ENCODE measurements at places on chromosomes 1 and 21.

GRCh38 chr1:174809755-174810280, 189.9 kb upstream of the CACYBP start:
- no peak for DNase-seq

DNA sequence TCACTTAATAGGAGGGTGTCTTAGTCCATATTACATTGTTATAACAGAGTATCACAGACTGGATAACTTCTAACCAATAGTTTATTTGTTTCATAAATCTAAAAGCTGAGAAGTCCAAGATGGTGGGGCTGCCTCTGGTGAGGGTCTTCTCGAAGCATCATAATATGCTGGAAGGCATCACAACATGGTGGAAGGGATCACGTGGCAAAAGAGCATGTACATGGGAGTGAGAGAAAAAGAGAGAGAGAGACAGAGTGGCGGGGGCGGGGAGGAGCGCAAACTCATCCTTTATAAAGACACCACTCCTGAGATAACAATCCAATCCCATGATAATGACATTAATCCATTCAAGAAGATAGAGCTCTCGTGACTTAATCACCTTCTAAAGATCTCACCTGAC, 31.5 kb downstream of the CFHR5 start:
- no peak for DNase-seq

DNA sequence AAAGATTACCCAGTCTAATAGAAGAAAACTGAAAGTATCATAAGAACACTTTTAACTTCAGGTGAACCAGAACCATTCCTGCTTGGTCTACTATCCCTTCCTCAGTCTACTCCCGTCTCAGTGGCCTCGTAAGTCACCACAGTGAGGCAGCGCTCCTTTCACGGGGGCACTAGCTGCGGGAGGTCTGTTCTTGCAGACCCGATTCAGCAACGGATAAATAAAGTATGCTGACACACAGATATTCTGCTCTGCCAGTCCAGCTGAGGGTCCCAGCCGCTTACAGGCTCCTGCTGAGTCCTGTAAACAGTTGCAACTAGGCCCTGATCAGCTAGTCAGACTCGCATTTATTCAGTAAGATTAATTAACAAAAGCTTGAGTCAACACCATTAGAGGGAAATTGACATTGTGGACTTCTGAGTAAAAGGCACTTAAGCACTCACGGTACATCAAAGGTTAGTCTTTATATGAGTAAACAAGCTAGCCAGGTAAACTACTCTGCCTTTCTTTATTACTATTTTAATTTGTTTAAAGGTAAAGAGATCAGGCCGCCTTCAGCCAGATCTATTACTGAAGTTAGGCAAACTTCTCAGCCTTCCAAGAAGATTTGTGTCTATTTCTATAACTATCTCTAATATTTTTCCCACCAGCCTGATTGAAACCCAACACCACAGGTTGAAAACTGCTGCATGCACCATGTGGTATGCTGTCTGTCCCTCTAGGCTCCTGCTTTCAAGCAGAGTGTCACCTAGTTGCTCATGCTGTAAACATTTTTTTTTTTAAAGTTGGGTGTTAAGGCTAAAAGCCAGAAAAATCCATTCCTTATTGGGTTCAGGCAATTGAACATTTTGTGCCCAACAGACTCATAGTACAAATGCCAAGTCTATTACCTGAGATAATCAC, 87.7 kb downstream of the INTS7 start:
- no peak for DNase-seq

GRCh38 chr1:29629401-29629800, 393.1 kb downstream of the PTPRU start:
- DNase-seq, result no peak

- DNase-seq, result no peak
These were observed 51.1 kb downstream of the ATP2B4 start for GRCh38 chr1:203677771-203678170.

GRCh38 chr1:55378582-55378981, 163.4 kb upstream of the USP24 start:
- peak; percentile 48 for DNase-seq

- no peak for DNase-seq
These were observed 57.5 kb downstream of the MAP3K7CL start for GRCh38 chr21:29187944-29188343.

GRCh38 chr1:246921481-246921880, 10.3 kb downstream of the AHCTF1 start:
- no peak for DNase-seq

DNA sequence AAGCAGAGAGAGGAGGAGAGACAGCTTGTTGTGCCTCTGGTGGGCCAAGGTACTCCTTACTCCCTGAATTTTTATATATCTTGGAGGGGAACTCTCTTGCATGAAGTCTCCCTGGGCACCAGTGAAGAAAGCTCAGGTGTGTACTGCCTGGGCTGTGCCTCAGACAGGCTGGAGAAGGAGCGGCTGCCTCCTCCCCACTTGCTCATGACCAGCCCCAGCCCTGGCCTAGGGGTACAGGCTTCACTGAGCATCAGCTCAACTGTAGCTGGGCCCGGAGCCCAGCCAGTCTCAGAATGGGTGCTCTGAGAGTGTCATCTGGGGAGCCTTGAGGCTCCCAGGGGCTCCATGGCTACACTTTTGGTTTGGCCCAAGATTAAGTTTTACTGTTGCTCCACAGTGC, 44.8 kb upstream of the TENT5C start:
- no peak for DNase-seq

DNA sequence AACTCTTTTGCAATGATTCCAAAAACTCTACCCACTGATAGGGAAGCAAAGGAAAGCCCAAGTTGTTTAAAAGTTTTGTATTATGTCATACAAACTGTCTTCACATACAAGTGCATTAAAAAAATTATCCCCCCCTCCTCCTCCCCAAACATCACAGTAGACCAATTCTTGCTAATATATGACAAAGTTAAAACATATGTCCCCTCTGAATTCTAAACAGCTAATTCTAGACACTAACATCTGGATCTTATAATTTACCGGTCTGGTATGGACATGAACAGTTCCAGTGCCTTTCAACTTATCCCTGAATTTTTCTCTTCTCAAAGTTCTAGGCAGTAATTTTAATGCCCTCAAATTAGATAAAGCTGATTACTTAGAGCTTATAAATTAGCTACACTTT, 13.4 kb downstream of the RIT1 start:
- no peak for DNase-seq

GRCh38 chr1:150799089-150799488, 9.0 kb downstream of the CTSK start:
- no peak for DNase-seq

DNA sequence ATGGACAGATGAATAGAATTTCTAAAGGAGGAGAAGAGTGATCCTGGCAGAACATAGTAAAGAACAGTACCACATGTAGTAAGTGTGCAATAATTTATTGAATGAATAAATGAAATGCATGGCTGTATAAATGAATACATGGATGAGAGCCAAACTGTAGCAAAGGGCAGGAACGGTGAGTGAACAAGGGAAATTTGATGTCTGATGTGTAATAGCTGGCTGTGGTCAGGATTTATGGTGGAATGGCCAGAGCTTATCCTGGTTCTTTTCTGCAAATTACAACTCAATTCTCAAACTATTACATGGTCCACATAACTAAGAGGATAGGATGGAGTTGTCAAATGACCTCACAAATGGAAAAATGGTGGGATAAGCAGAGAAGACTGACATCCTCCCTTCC, 43.2 kb upstream of the ARHGAP29 start:
- no peak for DNase-seq

GRCh38 chr1:235946571-235946981, 79.9 kb upstream of the LYST start:
- DNase-seq, result no peak

DNA sequence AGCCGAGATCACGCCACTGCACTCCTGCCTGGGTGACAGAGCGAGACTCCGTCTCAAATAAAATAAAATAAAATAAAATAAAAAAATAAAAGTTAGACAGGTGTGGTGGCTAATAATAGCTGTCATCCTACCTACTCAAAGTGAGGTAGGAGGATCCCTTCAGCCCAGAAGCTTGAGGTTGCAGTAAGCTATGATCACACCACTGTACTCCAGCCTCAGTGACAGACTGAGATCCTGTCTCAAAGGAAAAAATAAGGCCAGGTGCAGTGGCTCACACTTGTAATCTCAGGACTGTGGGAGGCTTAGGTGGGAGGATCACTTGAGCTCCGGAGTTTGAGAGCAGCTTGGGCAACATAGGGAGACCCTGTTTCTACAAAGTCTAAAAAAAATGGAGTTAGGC, 18.0 kb downstream of the NOL9 start:
- no peak for DNase-seq

- DNase-seq, result no peak
These were observed 18.6 kb downstream of the TMEM81 start for GRCh38 chr1:205065666-205066065.

- DNase-seq, result no peak
These were observed 68.7 kb upstream of the ROR1 start for GRCh38 chr1:63705078-63705477.

GRCh38 chr21:29580732-29581285, 282.1 kb downstream of the BACH1 start:
- DNase-seq, result no peak

DNA sequence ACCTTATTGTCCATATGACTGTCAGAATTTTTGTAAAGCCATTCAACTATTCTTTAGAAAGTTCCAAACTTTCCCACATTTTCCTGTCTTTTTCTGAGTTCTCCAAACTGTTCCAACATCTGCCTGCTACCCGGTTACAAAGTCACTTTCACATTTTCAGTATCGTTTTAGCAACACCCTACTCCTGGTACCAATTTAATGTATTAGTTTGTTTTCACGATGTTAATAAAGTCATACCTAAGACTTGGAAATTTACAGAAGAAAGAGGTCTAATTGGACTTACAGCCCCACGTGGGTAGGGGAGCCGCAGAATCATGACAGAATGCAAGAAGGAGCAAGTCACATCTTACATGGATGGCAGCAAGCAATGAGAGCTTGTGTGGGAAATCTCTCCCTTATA, 867.8 kb downstream of the AMY1C start:
- no peak for DNase-seq

- no peak for DNase-seq
These were observed 42.0 kb downstream of the CDC14A start for GRCh38 chr1:100394285-100394684.

- no peak for DNase-seq
These were observed 5.6 kb downstream of the RXRG start for GRCh38 chr1:165439330-165439729.

GRCh38 chr1:173580071-173580470, 22.8 kb downstream of the SLC9C2 start:
- DNase-seq, result no peak

DNA sequence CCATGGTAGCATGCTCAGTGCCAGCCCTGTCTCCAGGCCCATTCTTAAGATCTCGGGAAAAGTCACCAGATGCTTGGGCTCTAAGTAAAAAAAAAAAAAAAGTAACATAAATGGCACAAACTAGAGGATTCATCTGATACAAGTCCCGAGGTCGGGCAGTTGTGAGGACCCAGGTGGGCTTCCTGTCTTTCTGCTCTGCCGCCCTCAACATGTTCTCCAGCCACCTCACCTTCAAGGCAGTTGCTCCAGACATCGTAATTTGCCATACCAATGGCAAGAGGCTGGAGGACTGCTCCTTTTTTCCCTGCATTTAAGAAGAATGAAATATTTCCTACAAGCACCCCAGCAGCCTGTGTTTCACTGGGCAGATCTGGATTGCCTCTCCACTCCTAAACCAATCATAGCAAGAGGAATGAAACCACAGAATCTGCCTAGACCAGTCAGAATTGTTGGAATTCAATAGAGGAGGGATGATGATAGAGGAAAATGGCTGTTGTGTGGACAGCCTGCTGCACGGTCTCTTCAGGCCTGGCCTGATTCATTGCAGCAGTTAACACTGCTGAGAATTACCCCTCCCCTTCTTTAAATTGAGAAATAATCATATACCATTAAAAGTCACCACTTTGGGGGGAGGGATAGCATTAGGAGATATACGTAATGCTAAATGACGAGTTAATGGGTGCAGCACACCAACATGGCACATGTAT, 5.4 kb downstream of the HMGN2 start:
- DNase-seq, result no peak

DNA sequence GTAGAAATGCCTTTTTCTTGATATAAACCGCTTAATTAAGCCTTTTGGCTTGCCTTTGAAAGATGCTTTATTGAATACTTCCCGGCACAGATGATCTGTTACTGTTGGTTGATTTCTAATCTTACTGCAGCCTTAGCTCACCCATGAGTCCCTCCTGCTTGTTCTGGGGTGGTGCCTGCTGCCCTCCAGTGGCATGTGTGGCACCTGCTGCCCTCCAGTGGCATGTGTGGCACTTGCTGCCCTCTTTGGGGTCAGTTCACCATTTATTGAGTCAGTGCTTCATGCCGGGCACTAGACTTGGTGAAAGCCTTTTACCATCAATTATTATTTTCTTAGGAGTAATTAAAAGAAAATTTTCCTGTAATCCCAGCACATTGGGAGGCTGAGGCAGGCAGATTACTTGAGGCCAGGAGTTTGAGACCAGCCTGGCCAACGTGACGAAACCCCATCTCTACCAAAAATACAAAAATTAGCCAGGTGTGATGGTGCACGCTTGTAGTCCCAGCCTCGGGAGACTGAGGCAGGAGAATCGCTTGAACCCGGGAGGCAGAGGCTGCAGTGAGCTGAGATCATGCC, 54.3 kb downstream of the ADARB1 start:
- peak; percentile 79 for DNase-seq

- no peak for DNase-seq
These were observed 12.2 kb upstream of the CCDC27 start for GRCh38 chr1:3740042-3740441.

DNA sequence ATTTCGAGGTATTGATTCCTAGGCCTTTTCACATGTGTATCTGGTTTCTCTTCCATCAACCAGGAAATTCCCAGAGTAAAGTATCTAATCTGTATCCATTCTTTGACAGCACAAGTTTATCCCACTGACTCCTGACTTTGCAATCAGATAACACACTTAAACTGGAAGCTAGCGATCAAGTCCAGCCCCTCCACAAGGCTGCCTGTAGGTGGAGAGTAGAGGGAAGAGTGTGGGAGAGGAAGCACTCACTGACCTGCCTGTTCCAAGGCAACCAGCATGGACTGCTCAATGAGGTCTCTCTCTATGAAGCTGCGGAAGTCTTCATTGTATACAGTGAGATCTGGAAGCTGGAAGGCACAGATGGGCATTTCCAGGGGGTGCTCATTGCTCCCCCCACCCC, 30.4 kb upstream of the MTMR11 start:
- DNase-seq, result no peak

DNA sequence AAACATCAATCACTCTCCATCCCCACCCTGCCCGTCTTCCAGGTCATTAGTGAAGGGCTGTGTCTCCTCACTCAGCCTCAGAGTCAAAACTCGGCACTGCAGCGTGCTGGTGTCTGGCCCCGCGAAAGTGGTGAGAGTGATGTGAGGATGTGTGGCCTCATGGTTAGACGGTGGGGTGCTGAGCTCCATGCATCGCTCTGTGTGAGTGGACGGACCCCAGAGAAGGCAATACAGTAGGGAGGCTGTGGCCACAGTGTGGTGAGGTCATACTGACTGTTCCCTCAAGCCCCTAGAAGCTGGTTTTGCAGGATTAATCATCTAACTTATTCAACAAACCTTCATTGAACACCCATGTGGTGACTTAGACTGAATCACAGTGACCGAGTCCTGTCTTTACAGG, 329.9 kb upstream of the AJAP1 start:
- DNase-seq, result no peak

All from activated CD4-positive, alpha-beta T cell treated with anti-CD3 and anti-CD28 coated beads, Interleukin-2, amount 50 U/mL, for 48 hours (primary cell).